Hematopoietic multipotent progenitor cell treated with erythropoietin and hydrocortisone succinate and interleukin-3 and kit ligand, for 17 days (in vitro differentiated cells): ENCODE measurements at places on chromosomes 3 and 15.

DNA sequence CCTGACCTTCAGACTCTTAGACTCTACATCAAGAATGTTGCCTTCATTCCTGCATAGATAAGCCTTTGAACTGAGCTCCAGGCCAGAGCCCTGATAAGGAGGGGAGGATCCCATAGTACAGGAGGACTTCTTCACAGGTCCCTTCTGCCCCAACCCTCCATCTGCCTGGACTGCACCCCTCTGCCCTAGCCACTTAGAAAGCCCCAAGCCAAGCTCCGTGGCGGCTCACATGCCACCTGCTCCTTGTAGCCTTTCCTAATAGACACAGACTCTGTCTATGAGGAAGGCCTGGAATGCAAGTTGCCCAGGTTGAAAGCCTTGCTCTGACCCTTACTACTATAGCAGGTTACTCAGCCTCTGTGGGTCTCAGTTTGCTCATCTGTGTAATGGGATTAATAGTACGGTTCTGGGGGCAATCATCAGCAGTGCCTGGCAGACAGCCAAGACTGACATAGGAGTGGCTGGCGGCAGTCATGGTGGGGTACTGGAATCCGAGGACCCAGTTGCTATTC is 11.6 kb downstream of the PCSK6 start:
- peak; percentile 54 for DNase-seq

DNA sequence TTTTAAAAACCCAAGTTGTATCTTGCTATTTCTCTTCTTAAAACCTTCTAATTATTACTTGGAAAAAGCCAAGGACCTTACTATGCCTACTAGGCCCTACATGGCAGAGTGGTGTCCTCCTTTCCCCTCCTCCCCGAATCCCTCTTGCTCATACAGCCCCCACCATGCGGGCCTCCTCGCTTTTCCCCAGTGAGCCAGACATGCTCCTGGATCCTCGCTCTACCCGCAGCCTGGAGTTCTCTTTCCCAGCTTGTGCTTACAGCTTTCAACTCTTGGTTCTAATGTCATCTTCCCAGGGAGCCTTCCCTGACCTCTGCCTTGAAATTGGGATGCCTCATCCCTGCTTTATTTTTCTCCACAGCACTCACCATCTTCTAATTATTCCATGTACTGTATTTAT is 111.8 kb upstream of the TLE3 start:
- no peak for DNase-seq

DNA sequence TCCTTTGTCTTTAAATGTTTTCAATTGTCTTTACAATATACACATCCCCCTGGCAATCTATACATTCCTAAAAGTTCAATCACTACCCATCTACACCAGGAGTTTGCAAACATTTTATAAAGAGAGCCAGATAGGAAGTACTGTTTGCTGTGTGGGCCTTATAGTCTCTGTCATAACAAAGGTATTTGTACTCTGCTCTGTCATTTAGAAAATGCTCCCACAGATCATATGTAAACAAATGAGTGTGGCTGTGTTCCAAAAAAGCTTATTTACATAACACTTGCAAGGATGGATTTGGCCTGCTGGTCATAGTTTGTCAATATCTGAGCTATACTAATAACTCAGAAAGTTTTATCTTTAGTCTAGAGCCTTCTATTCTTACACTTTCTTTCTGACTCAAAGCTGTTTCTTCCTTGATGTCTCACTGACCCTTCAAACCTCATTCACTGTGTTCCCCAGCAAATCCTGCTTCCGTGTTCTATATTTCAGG is 511.9 kb downstream of the GBE1 start:
- no peak for DNase-seq

DNA sequence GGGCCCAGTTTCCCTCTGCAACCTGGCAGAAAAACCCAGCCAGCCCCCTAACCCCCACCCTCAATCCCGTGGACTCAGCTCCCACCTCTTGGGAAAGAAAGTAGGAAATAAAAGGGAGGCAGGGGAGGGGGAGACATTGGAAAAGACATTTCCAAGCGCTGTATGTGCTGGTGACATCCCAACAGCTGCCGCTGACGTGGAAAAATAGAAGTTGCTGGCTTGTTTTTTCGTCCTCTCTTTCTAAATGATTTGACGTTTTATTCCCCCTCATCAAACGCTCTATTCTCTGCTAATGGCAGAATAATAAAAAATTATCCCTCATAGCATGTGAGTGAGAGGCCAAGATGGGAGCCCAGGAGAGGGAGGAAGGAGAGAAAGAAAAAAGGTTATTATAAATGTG is 76.1 kb downstream of the LINGO1 start:
- DNase-seq = no peak

DNA sequence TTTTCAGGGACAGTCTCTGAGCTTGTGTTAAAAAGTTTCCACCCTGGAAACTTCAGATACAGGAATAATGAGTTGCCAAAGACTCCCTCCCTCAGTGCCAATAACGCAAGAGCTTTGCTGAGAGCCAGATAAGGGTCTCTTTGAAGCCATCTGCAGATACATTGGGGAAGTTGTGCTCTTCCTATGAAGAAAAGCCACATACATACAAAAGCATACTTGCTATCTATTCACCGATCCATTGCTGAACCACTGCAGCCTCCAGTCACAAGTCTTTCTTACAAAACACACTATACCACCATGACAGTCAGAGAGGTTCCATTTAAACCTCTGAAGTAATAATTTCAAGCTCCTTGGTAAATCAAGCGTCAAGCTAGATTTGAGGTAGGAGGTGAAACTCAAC is 10.0 kb upstream of the RETNLB start:
- no peak for DNase-seq

GRCh38 chr3:154864947-154865346 is 215.2 kb upstream of the MME start:
- DNase-seq = no peak

DNA sequence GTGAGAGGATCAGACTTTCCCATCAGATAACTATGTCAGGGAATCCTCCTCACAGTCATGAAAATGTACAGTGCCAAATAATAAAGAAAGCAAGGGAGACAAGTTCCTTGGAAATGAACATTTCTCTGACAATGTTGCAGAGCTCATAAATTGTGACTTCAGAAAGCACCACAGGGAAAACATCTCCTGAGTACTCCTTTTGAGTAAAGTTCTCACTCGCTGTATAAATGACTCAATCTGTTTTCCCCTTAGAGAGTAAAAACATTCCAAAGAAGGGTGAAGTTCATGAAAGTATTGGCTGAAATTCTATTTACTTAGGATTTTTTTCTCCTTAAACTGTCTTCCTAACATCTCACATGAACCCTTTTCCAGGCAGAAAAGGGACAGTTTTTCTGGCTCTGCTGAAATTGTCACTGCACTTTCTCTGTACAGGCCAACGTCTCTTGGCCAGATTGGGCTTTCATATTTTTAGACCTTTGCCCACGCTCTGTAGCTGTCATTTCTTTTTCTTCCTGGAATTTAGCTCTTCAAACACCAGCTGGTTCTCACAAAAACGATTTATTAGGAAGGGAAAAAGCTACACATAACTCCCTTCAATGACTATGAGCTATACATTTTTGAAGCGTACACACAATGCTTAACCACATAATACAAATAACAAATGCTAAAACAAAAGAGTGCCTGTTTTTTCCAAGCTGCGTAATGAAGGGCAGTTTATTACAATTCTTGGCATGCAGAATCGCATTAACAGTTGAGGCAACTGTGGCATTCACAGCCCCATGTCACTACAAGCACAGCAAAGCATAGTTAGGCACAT is 216.1 kb downstream of the ATP8B4 start:
- DNase-seq = no peak

- DNase-seq = no peak
These were observed 149.3 kb upstream of the CTDSPL start for GRCh38 chr3:37712421-37712820.

- DNase-seq = no peak
These were observed 6.8 kb upstream of the AMOTL2 start for GRCh38 chr3:134381076-134381475.

- DNase-seq = no peak
These were observed 15.9 kb downstream of the PLA2G4F start for GRCh38 chr15:42140383-42141070.

DNA sequence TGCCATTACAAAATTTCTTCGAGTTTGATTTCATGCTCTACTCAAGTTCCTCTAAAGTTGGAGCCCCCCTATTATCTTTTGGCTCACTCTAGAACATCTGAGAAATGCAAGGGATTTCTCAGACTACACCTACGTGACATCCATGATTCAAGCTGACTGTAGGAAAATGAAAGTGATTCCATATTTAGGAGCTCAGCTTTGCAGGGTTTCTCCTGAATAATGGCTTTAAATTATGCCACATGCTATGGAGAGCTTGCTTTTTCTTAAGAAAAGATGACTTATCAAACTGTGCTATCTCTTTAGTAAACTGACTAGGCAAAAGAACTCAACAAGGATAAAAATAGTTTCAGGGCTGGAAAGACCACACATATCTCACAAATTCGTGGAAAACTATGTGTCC is 292.1 kb downstream of the LSAMP start:
- no peak for DNase-seq

DNA sequence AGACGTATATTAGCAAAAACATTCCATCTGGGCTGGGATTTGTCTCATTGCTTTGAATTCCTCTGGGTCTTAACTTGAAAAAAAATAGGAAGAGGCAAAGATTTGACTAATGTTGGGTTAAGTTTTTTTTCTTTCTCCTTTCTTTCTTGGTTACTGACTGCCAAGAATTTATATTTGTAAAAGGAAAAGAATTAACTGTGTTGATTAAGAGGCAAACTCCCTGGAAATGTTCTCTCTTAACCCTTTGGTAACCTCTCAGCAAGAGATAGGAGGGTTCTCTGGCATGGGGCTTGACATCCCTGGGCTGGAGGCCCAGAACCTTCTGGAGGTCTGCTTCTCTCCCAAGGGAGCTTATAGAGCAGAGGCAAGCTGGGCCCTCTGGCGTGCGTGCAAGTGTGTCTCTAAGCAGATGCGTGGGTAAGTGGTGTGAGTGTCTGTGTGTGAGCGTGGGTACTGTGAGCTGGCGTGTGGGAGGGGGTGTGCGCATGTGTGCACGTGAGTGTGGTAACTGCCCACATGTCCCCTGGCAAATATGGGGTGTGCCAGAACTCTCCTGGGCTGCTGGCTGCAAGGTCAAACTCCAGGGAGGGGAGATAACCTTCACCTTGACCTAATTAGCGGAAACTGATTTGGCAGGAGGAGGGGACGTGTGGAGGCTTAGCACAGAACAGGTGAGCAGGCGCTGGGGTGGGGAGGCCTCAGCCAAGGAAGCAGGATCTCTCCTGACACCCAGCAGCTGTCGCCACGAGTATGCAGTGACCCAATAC is 49.4 kb upstream of the MAGEF1 start:
- no peak for DNase-seq

DNA sequence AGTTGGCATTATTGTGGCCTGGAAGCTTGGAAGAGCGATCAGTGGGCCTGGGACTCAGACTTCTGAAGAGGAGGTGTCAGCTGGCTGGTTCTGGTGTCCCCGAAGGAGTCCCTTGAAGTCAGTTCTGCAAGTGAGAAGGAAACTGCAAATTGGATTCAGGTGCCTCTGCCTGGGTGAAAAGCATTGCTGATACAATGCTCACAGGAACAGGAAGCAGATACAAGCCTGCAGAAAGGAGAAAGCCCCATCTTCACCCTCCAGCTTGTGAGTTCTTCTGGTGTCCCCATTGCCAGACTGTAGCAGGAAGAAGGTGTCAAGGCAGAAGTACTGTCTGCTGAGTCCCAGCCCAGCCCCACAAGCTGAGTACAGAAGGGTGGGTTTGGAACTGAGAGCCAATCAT is 271.3 kb downstream of the PLOD2 start:
- no peak for DNase-seq

DNA sequence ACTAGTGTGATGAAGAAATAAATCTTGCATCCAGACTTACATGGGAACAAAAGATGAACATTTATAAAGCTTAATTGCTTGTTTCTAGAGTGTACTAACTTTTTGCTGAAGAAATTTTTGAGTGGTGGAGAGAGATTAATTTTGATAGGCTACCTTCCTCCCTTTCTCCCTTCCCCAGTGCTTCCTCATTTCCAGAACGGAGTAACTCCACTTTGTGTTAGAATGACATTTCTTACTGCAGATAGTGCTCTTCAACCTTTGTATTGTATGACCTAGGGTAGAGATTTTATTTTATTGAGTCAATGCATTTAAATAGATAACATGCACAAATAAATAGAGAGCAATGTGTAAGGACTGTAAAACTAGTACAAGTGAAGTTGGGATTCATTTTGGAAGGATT is 1.9 kb downstream of the ATP1B3 start:
- DNase-seq = peak; percentile 12

DNA sequence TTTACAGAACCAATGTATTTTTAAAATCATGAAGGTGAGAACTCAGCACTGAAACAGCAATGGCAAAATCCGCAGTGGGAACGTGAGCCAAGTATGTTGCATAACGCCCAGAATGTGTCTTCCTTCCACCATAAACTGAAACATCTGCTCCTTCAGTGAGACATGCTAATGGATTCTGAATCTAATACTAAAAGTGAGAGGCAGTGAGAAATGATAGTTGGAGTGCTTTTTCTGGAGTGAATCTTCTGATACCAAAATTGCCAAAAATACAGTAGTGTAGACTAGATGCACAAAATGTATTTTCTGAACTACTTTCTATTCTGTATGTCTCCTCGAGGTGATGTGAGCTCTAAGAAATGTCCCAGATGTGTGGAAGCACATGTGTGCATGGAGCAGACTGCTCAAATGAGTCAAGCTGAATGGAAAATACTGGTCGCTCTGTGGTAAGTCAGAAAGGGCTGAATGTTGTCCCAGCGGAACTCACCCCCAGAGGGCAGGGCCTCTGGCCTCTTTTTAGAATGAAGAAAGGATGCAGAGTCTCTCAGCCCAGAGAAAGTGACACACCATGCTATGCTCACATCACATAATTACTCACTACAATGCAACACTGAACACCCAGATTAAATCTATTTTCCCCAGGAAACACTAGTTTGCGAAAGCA is 73.0 kb downstream of the ATP10A start:
- DNase-seq = no peak

DNA sequence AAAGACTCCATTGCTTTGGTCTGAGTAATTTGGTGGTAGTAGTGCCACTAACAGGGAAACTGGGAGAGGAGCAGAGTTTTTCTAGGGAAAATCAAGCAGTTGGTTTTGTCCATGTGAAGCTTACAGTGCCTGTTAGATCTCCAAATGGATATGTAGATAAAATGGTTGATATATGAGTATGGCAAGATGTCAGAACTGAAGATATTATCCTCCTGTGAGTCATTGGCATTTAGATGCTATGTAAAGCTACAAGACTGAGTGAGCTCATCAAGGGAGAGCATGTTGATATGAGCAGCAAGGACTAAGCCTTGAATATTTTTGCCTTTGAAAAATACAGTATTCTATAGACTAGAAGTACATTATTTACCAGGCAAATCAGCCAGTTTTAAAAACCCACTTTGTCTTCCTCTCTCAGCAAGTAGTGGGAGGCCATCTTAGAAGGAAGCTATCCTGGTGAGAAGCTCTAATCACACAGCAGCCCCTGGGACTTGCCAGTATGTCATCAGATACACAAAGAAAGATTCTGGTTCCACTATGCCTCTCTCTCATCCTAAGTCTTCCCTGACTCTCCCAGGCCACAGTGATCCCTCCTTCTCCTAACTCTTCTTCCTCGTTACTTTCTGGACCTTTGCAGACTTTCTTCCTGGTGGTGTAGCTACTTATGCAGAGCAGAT is 77.4 kb upstream of the ANKRD28 start:
- DNase-seq = no peak

GRCh38 chr15:79064496-79064895 is 26.1 kb downstream of the RASGRF1 start:
- DNase-seq = no peak

- DNase-seq = no peak
These were observed 36.0 kb upstream of the CBLB start for GRCh38 chr3:105904678-105905284.

- DNase-seq = no peak
These were observed 1.7 kb upstream of the PLA2G4F start for GRCh38 chr15:42157981-42158765.
